ENCODE measurements at places on chromosomes 1 and 21.

- DNase-seq = no peak
Observed at GRCh38 chr21:41958886-41959563, 5.2 kb upstream of the C2CD2 start.

DNA sequence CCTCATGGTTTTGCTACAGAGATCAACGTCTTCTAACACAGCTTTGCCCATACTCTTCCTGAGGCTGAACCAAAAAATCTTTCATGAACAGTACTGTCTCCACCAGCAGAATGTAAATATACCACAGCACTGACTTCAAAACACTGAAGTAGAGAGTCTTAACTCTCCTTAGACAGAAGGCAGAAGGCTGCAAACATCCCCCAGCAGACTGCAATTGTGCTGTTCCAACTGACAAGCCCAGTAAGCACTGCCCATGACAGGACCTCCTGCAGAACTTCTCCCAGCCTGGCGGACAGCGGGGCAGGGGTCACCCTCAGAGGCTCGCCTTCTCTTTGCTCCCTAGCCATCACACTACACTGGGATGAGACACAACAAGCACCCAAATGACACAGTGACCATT lies 218.7 kb downstream of the RERE start:
- no peak for DNase-seq

DNA sequence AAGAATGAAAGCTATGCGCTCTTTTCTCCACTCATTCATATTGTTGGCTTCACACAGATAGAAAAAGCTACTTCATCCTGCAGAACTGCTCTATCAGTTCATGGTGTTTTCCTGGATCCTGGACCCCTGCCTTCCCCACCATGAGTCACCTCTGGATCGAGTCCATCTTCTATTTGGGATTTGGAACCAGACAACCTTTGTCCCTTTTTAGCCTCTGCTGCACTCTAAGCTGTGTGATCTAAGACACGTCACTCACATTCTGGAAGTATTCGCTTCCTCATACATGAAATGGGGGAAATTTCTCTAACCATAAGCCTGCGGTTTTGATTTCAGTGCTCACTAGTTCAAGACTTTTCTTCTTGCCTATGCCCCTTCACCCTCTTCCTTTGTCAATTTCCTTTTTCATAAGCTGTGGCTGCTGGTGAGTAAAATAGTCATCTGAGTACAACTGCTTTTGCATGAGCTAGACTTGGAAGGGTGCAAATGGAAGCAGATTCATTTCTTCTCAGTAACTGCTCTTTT lies 14.1 kb upstream of the DEGS1 start:
- peak; percentile 72 for DNase-seq

- peak; percentile 45 for DNase-seq
Observed at GRCh38 chr1:100627054-100627716, 89.2 kb downstream of the GPR88 start.

- DNase-seq = no peak
Observed at GRCh38 chr1:200590001-200590400, 30.6 kb downstream of the KIF14 start.

DNA sequence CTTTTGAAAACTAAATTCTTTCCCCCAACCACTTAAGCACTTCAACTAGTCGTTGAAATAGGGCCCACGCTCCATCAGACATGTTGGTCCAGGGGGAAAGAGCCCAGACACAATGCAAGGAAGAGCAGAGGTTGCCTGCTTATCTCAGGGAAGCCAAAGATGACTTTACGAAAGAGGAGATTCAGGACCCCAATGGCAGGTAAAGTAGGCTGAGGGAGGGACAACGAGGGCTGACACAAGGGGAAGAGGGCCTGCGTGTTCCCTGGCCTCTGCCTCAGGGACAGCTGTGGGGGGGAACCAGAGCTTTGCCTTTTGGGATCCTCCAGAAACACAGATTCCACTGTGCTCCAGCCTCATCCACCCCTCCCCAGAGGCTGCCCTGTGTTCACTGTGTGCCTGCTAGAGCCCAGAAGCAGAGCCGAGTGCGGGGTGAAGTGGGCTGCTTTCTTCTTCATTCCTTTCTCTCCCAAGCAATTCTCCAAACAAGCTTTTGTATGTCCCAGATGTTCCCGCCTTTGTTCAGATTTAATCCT lies 135.5 kb upstream of the GRIK3 start:
- no peak for DNase-seq

GRCh38 chr1:177945943-177946650 lies 23.8 kb downstream of the SEC16B start:
- peak; percentile 38 for DNase-seq

GRCh38 chr1:156499842-156500542 lies 583 bp downstream of the MEF2D start:
- no peak for DNase-seq

DNA sequence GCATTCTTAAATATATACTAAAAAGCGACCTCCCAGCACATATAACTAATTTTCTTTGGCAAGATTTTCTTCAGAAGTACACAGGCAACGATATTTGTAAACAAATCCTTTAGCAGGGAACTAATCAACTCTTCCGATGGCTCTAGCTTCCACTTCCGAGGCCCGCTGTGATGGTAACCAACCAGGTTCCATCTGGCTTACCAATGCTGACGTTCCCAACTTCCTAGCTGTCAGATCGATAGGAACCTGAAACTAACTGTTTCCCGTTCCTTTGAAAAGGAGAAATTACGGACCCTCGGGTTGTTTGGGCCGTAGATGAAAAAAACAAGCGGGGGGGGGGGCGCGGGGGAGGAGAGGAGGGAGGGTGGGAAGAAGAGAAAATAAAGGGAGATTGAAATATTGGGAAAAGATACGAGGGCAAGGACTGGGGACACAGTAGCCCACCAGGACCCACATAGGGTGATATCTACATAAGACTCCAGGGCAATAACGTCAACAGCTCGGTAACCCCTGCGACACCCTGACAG lies 513 bp downstream of the GTF2B start:
- DNase-seq = no peak

- DNase-seq = no peak
Observed at GRCh38 chr1:168437821-168438220, 106.0 kb downstream of the XCL2 start.

DNA sequence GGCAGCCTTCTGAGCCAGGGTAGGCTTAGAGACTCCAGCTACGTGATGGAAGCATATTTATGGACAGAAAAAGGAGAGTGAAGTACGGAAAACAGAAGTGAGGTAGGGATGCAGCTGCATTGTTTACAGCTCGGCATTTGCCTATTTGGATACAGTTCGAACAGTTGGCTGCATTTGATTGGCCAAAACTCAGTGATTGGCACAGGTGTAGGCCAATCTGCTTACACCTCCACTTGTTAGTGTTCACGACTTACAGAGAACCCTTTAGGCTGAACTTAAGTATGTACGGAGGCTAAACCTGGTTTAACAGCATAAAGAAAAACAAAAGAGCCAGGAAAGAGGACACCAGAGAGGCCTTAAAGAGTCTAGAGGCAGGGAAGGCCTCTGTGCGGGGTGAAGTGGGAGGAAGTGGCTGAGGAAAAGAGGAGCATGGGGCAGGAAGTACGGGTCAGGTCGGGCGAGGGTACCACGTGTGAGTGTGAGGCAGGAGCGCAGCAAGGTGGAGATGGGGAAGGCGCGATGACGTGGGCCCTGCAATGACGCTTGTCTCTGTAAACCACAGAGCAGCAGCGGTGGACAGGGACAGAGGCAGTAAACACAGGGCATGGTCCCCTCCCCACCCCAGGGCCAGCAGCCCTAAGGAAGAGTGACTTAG lies 32.0 kb downstream of the RSPH1 start:
- no peak for DNase-seq

GRCh38 chr1:155989242-155990004 lies 11.1 kb upstream of the ARHGEF2 start:
- peak; percentile 58 for DNase-seq

DNA sequence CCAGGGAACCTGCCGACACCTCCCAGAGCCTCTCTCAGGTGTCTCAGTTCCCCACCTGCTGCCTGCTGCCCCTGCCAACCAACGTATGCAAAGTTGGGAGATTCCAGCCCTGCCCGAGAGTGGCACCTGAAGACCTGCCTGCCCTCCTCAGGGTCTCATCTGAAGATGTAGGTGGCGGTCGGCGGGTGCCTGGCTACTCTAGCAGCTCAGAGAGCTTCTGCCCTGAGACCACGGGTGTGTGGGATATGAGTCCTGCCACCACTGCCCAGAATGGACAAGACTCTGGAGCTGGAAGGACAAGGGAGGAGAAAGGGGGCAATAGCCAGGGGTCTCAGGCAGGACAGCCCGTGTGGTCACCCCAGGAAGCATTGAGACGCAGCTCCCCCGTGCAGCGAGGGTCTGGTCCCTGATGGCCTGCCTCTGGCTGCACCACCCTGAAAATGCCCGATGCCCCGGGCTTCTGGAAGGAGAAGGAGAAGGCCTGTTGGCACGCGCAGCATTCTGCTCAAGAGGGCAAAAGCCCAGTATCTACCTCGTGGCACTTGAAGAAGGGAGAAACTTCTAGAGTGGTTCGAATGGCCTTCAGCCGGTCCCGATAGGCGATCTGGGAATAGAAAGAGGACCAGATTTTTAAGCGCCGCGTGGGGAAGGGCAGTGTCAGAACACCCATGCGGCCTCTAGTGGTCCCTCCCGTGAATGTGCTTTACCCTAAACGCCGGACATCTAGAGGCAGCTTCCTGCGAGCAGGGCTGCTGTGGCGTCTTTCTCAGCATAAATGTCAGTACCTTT lies 88.8 kb downstream of the STUM start:
- no peak for DNase-seq

DNA sequence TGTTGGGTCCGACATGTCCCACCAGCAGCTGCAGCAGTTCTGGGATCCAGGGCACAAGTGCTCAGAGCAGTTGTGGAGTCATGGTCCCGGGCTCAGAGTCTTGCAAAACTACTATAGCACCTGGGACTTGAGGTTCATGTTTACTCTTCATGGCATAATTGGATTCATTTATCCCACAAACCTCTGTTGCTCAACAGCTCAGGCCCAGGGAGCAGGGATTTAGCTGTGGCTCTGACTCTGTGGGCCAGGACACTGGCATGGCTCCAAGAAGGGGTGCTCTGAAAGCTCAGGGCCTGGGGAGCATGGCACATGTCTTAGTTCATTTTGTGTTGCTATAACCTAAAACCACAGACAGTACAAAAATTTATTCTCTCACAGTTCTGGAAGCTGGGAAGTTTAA lies 626.7 kb upstream of the ADGRL2 start:
- no peak for DNase-seq

GRCh38 chr1:15724949-15725880 lies 10.8 kb upstream of the SLC25A34 start:
- no peak for DNase-seq

- no peak for DNase-seq
Observed at GRCh38 chr1:233038581-233038980, 88.2 kb downstream of the NTPCR start.

GRCh38 chr1:23748016-23748415 lies 4.7 kb downstream of the ELOA start:
- DNase-seq = no peak

- no peak for DNase-seq
Observed at GRCh38 chr1:232538224-232538942, 91.5 kb downstream of the SIPA1L2 start.

DNA sequence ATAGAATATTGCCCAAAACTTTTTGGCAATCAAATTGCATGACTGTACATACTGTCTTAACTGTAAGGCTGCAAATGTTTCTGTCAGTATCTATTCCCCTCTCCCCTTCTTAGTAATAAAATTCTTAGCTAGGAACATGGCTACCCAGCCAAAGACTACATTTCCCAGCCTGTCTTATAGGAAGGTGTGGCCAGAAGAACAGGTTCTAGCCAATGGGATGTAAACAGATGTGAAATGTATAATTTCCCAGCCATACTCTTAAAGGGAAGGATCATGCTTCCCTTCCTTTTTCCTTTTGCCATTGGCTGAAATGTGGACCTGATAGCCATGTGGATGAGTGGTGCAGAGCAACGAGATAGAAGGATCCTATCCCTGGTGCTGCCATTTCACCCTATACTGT lies 7.0 kb upstream of the HIVEP3 start:
- DNase-seq = no peak

DNA sequence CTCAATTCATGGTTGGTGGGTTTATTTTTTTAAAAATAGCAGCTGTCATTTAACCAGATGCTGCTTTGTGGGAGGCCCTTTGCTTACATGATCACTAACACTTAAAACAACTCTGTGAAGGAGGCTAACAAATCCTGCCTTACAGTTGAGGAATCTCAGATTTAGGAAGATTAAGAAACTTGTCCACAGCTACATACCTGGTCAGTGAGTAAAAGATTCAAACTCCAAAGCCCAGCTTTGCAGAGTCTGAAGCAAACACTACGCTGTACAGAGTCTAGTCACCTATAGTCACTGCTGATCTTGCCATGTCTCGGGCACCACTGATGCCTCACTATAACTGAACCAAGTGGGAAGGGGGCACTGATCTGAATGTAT lies 535.4 kb downstream of the SMYD3 start:
- no peak for DNase-seq
